Amniotic epithelial cell (primary cell): ENCODE measurements at places on chromosomes 1 and 21.

GRCh38 chr1:84726593-84727499 lies 36.6 kb upstream of the SSX2IP start:
- no peak for DNase-seq

- peak; percentile 56 for DNase-seq
Measured at GRCh38 chr1:108851567-108851966, 5.3 kb downstream of the AKNAD1 start.

GRCh38 chr1:178818416-178818815 lies 52.5 kb downstream of the ANGPTL1 start:
- DNase-seq: peak; percentile 23

GRCh38 chr1:36696261-36696940 lies 213.7 kb upstream of the CSF3R start:
- DNase-seq: no peak

DNA sequence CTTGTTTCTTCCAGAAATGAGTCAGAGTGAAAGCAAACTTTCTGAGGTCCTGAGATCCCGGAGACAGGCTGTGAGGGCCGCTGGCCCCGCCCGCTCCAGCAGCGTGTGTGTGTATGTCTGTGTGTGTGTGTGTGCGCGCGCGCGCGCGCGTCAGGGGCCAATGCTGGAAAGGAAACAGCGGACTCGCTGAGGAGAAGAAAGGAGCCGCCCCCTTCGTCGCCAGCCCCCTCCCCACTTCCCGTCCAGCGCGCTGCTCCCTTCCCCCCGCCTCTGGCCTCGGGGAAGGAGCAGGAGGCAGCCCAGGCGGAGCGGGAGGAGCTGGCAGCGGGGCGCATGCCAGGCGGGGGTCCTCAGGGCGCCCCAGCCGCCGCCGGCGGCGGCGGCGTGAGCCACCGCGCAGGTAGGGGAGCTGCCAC lies at the start of gene DISC1:
TSS of gene DISC1 (plus strand) at position 256 of the 416 bp plus-strand sequence. CDS start at position 334, 78 bp downstream.
- DNase-seq: peak; percentile 88

DNA sequence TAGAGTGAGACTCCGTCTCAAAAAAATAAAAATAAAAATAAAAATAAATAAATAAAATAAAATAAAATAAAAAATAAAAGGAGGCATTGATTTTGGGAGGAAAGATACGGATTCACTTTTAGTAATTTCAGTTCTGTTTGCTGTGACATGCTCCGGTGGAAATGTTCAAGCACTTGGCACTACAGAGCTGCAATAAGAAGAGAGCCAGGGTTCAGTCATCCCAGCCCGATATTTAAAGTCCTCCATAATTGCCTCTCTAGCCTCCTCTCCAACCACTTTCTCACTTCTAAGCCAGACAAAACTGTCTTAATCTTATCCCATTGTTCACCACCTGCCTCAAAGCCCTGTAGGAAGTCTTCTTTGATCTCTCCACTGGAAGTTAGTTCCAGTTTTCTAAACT lies 55.0 kb upstream of the MACF1 start:
- no peak for DNase-seq
